ENCODE measurements at places on chromosomes 5 and 9.

- no peak for DNase-seq
These were observed 108.8 kb upstream of the MVB12B start for GRCh38 chr9:126217797-126218196.

DNA sequence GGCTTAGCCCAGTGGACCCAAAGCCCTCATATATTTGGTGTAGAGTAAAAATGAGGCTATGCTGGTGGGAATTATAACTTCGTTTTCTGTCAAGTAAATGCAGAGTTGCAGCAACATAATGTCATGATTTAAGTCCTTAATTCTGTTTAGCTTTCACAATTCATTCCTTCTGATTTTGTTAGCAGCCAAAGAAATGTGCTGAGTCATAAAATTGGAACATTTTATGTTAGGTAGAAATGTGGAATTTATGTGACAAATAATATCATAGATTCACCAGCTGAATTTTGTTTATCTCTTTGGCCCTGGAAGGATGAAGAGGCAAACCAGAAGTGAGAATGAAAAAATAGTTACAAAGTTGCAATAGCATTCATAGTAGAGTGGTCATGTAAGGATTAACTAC lies 247.0 kb downstream of the TRPM3 start:
- peak; percentile 77 for DNase-seq

- no peak for DNase-seq
These were observed 548.6 kb downstream of the KIF4B start for GRCh38 chr5:155562158-155562557.

DNA sequence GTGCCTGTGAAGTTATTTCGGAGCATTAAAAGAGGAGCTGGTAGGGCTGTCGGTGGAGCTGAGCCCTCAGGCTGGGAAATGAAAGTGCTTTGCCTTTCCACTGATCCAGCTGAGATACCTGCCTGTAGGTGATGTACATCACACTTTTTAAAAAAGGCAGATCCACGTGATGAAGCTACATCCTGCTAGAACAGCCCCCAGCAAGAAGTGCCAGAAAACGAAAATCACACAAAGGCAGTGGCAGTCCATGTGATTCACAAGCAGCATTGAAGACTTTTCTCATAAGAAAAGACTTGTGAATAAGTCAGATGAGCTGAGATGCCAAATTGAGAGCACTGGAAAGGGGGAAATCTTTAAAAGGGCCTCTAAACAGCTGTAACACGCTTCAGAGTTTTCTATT lies 765.1 kb downstream of the PTPRD start:
- DNase-seq, result no peak

DNA sequence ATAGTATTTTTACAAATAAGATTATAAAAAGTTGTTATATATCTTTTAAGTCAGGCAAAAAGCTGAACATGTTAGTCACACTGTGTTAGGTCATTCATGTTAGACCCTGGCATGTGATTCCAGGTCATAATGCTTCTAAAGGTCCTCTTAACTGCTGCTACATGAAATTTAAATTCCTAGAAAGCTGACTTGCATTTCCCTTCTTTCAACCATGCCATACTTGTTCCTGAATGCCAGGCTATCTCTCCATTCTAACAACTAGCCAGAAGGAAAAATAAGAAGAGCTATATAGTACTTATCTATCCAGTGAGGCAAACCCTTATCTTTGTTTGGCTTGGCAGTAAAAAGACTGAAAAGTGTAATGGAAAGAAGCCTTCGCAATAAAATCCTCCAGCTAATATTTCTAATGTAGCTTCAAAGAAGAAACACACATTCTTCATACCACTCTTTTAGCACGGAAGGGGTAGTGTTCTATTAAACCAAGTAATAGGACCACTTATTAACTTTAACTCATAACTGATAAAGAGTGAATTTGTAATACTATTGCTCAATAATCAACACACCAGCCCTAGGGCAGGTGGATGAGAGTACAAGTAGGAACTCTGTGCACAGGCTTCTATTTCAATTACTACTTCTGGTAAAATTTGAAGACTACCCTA lies 310.2 kb downstream of the PDE4D start:
- DNase-seq, result no peak

DNA sequence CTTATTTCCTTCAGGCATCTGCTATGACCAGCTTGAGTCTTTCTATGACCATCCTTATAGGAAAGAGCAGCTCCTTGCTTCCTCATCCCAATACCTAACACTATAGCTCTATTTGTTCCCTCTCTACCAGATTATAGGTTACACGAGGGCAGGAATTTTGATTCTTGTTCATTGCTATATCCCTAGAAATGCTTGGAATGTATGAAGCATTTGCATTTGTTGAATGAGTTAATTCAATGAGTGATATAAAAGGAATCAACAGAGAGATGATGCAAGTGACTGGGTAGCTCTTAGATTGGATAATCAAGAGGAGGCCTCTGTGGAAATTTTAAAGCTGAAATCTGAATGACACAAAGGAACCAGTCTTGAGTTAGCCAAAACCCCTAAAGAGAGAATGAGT lies 13.9 kb downstream of the ZCCHC9 start:
- DNase-seq, result no peak

GRCh38 chr9:79610791-79611614 lies 39.2 kb downstream of the TLE4 start:
- DNase-seq, result peak; percentile 52

GRCh38 chr5:145984072-145984471 lies 47.7 kb downstream of the SH3RF2 start:
- no peak for DNase-seq

GRCh38 chr5:172383191-172383802 lies 71.0 kb downstream of the SH3PXD2B start:
- DNase-seq, result no peak

DNA sequence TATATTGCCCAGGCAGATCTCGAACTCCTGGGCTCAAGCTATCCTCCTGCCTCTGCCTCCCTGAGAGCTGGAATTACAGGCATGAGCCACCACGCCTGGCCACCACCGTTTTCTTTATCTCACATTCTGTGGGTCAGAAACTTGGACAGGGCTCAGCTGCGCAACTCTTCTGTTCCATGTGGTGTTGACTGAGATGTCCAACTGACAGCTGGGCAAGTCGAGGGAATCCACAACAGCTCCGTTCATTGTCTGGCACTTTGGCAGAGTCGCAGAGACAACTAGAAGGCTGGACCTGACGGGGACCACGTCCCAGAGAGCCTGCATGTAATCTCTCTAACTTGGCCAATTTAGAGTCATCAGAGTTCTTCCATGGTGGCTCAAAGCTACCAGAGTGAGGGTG lies 36.2 kb upstream of the AOPEP start:
- DNase-seq, result no peak

DNA sequence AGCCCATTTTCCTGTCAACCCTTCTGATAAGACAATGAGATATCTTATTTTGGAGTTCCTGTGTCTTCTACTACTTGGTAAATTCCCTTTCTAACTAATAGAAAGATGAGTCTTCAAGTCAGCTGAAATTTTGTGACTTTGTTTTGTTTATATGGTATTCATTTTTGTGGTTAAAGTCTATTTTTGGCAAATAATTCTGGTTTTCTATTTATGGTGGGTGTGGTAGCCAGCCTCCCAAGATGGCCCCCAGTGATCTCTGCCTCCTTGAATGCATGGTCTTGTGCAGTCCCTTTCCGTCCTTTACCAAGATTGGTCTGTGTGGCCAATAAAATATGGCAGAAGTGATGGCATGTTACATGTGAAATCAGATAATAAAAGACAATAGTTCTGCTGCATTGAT lies 91.5 kb downstream of the NR3C1 start:
- no peak for DNase-seq

DNA sequence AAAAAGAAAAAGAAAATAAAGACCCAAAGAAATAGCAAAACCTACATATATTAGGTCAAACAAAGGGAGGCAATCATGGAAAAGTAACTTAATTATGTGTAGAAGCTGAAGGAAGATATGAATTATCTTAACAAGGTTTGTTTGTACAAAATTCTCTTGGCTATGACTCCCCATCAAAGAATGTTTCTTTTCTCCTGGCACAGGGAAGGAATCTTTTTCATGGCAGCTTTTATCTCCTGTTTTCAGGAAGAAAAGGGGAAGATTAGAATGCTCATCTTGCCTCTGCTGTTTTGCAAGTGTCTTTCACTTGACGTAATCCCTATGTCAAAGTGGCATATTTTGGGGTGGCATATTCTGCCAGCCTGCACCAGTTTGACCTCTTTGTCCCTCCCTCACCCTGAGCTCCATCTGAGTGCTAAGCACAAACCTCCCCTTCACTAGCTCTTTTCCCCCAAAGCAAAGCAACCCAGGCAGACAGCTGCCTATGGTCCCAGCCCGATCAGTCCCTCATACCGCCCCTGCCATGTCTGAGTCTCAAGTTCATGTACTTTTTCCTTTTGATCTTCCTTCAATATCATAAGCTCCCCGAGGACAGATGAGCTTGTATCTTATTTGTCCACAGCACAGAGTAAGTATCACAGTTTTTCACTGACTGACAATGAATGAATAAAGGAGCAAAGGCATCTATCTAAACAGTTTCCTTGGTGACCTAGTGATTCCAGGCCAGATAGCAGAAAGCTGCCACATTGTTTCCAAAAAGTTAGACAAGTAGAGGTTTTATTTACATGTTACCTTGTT lies 242.8 kb upstream of the ANKRD55 start:
- DNase-seq, result no peak

DNA sequence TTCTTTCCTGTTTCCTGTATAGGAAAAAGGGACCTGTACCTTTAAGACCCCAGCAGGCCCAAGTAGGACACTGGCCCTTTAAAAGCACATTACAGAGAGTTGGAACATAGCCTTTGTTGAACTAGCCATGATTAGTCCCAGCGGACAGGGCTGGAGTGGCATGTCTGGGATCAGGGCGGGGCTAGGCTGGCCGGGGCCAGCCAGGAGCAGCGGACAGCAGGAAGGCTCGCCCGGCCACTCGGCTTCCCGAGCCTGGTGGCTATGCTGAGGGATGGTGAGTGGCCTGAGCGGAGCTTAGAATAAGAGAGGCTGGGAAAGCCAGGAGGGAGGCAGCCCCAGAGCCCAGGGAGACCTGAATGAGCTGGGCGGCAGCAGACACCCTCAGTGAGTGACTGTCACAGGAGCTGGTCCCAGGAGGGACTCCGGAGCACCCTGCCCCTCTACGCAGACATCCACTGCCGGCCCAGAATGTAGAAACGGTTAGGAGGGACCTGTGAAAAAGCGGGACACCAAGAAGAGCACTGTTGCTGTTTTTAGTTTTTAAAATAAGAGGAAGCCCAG lies 92.1 kb downstream of the DAB2IP start:
- peak; percentile 72 for DNase-seq

- no peak for DNase-seq
These were observed 260.3 kb upstream of the RPS23 start for GRCh38 chr5:82538339-82539034.

- DNase-seq, result no peak
These were observed 236.8 kb upstream of the TARS1 start for GRCh38 chr5:33203931-33204330.

GRCh38 chr9:121888438-121888775 lies 204.7 kb downstream of the TTLL11 start:
- no peak for DNase-seq

- no peak for DNase-seq
These were observed 51.8 kb upstream of the TEX48 start for GRCh38 chr9:114733816-114734215.

GRCh38 chr5:175306381-175306780 lies 137.6 kb downstream of the DRD1 start:
- no peak for DNase-seq

DNA sequence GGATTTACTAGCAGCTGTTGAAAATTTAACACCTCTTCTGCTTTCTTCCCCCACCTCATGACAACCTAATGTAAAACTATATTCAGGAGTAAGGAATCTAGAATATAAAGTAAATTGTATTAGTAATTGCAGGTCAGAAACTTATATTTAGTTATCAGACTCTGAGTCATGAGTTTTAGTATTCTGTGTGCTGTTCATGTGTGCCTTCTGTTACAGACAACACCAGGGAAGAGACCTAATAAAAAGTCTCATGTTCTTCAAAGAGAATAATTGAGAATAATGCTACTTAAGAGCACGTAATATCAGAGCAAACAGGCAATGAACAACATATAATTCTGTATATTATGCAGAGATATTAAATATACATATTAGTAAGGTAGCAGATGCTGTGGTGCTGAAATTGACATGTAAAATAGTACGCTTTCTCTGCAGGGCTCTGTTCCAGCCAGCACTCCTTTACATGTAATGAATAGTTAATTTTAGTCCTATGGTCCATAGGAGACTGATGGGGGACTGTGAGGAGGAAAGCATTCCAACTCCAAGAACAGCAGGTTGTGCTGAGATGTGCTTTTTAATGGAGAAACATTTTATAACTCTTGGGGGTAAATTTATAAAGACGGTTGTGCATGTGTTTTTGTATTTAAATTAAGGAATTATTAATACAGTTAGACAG lies 106.4 kb downstream of the ZSWIM6 start:
- no peak for DNase-seq

DNA sequence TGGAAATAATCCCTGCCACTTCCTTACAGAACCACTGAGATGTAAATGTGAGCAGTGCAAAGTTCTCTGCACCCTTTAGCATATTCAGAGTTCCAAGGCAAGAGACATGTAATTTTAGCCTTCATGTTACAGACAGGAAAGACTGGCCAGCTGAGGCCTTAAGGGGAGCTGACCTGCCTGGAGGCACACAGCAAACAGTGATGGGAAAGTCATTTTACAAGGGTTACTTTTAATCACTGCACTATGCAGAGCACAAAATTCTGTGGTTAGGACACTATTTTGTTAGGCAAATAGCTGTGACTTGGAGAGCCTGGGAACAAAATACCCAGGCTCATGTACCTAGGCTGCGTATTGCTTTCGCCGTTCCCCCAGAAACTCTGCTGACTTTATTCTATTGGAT lies 30.2 kb upstream of the TNIP1 start:
- DNase-seq, result no peak

GRCh38 chr5:131899686-131900085 lies 45.8 kb downstream of the MEIKIN start:
- no peak for DNase-seq

DNA sequence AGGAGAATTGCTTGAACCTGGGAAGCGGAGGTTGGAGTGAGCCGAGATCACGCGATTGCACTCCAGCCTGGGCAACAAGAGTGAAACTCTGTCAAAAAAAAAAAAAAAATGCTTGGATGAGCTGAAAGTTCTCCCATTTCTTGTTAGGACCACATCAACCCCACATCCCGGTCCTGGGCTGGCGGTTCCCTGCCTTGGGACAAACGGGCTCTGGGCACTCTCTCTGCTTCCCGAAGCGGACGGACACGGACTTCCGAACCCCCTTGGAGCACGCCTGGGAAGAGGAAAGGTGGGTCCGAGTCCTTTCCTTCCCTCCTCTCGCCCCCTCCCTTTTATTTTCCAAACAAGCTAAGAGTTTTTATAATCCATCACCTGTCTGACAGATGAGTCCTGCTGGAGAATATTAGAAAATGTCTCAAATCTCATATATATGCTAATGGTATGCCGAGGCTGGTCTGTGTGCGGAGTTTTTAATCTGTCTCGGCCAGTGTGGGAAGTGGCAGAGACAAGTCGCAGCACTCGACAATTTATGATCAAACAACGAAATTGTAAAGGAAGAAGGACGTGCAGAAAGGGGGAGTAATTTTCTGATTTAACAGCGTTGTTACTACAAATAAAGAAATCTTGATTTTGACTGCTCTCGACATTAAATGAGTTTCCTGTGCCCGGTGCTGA lies 257.9 kb upstream of the IRX4 start:
- no peak for DNase-seq

- DNase-seq, result no peak
These were observed 607.2 kb upstream of the CLINT1 start for GRCh38 chr5:158466191-158466590.

GRCh38 chr9:36080519-36080918 lies 43.8 kb downstream of the RECK start:
- DNase-seq, result no peak

GRCh38 chr5:31846934-31847333 lies 208.0 kb downstream of the PDZD2 start:
- no peak for DNase-seq

All from retinal pigment epithelial cell (primary cell).